ENCODE measurements at places on chromosomes 16 and 17.

GRCh38 chr16:85767531-85767930 is 16.6 kb upstream of the C16orf74 start:
- peak; percentile 89 for DNase-seq

DNA sequence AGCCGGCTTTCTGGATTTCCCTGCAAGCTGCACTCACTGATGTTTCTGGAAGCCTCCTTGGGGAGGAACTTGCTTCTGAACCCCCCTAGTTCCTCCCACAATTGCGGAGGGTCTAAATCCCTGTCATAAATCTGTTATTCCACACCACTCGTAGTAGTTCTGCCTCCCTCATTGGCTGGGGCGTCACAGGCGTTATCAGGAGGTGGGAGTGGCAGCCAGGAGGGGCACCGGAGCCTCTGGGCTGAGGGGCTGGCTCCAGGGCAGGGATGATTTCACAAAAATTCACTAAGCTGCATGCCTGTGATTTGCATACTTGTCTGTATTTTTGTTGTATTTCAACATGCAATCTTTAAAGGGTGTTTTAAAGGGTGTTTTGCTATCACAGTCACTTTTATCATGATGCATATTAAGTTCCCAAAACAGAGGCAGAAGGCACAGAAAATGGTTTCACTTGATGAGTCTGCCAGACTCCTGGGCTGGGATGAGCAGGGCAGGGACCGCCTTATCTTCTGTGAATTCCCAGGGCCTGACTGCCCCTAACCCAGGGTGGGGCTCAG is 176.2 kb upstream of the FOXF1 start:
- no peak for DNase-seq

- peak; percentile 47 for DNase-seq
These were observed 18.7 kb upstream of the BEAN1 start for GRCh38 chr16:66408163-66409048.

- DNase-seq = no peak
These were observed 81.3 kb downstream of the RPGRIP1L start for GRCh38 chr16:53622315-53622714.

- DNase-seq = no peak
These were observed 3.5 kb downstream of the ACBD4 start for GRCh38 chr17:45138911-45139532.

DNA sequence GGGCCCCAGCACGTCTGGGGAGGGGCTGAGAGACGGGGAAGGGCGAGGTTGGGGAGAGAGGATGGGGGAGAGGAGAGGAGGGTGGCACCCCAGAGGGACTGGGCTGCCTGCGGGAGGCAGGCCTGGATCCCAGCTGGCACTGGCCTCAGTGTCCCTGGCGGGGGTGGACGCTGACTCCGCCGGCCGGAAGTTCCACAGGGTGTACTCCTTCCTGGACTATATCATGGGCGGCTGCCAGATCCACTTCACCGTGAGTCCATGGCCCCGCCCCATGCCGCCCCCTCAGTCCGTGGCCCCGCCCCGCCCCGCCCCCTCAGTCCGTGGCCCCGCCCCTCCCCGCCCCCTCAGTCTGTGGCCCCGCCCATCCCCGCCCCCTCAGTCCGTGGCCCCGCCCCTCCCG is 11.3 kb downstream of the CPNE7 start:
- DNase-seq = no peak

GRCh38 chr17:58193641-58194255 is 1.2 kb downstream of the EPX start:
- DNase-seq = no peak

- DNase-seq = no peak
These were observed 71.9 kb downstream of the SDR42E1 start for GRCh38 chr16:81939164-81940056.

DNA sequence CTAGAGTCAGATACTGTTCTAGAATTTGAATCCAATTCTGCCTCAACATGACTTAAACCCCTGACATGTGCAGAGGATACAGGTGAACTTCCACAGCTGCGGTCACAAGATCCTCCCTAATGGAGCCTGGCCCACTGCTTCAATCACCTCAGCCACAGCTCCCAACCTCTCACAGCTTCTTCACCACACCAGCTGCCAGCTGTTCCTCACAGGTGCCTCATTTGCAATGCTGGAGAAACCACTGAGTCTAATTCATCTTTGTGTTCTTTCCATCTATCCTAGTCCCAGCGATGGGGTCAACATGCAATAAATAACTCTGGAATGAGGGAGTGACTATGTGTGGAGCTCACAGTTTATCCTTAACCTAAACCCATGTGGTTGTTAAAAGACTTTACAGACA is 72.0 kb upstream of the MAF start:
- no peak for DNase-seq

GRCh38 chr17:45910667-45911066 is 16.3 kb downstream of the MAPT start:
- DNase-seq = no peak

DNA sequence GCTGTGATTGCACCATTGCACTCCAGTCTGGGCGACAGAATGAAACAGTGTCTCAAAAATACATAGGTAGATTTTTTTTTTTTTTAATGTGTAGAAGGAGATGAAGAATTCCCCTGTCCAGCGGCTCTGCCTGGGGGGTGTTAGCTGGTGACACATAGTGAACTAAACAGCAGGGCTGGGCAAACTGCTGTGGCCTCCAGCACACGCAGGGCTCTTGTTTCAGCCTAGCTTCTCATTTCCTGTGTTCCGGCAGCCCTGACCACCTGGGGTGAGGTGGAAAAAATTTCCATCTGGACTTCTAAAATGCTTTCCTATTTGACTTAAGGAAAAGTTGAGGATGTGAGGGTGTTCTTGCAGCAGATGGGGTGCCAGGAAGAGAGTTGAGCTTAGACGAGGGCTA is 33.3 kb upstream of the RGS9 start:
- DNase-seq = no peak

GRCh38 chr17:62653826-62654761 is 26.6 kb downstream of the MRC2 start:
- no peak for DNase-seq

- no peak for DNase-seq
These were observed 44.7 kb downstream of the ABCC1 start for GRCh38 chr16:15993946-15994665.

DNA sequence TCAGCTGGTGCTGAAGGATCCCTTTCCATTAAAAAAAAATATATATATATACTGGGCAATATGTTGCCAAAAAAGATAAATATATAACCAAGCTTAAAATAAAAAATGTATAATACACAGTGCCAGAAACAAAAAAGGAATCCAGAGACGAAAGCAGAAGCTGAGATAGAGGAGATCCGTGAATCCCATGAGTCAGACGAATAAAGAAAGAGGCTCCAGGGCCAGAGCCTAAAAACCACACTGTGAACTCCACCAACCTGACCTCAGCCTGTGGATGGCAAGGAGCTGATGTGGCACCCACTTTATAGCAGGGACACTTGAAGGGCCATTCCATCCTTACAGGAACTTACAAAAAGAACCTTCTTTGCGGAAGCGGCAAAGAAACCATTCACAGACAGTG is 34.8 kb downstream of the PITPNM3 start:
- no peak for DNase-seq

- no peak for DNase-seq
These were observed 82.3 kb upstream of the DOC2B start for GRCh38 chr17:263773-264172.

DNA sequence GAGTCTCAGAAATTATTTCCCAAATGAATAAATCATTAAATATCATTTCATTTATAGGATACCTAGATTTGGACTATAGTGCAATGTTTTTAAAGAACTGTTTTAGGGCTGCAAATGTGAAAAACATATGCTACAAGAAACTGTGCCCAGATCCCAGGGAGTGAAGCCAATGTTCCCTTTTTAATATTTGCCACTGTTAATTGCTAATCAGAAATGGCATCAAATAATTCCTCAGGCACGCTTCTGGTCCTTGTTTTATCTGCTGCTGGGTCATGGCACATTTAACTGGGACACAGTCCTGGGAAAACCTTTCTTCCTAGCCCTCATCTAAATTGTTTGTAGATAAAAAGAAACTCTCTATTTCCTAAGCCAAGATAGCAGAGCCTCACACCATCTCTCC is 79.3 kb upstream of the CNTNAP4 start:
- no peak for DNase-seq

- no peak for DNase-seq
These were observed 2.8 kb downstream of the SOCS7 start for GRCh38 chr17:38354466-38354865.

DNA sequence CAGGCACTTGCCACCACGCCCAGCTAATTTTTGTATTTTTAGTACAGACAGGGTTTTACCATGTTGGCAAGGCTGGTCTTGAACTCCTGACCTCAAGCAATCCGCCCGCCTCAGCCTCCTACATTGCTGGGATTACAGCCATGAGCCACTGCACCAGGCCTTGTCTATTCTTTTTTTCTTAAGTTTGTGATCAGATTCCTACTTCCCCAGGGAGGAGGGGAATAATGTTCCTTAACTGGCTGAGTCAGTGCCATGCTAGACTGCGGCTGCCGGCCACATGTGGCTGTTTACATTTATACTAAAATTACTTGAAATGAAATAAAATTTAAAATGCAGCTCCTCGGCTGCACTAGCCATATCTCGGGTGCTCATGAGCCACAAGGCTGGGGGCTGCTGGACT is 27.8 kb upstream of the USP36 start:
- DNase-seq = peak; percentile 78

- no peak for DNase-seq
These were observed 171.6 kb upstream of the TNRC6C start for GRCh38 chr17:77786740-77787505.

DNA sequence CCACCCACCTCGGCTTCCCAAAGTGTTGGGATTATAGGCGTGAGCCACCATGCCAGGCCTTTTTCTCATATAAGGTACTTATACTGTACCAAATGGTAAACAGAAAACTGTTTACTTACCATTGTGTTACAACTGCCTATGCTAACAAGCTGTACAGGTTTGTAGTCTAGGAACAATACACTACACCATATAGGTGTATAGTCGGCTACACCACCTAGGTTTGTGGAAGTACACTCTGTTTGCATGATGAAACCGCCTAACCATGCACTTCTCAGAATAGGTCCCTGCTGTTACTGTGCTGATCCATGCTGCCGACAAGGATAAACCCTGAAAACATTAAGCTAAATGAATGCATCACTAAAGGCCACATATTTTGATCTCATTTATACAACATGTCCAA is 18.9 kb downstream of the DNAJA2 start:
- no peak for DNase-seq

GRCh38 chr17:56593646-56594319 is at the start of gene NOG:
TSS of gene NOG (plus strand) at chr17:56593699. CDS start at chr17:56594224, 525 bp downstream.
- peak; percentile 79 for DNase-seq

GRCh38 chr17:7676533-7676932 is 10.8 kb downstream of the TP53 start:
- DNase-seq = no peak

GRCh38 chr17:75182319-75182568 is 515 bp downstream of the SUMO2 start:
- DNase-seq = no peak

GRCh38 chr16:81581107-81581506 is 136.5 kb downstream of the CMIP start:
- no peak for DNase-seq

- no peak for DNase-seq
These were observed 358.1 kb downstream of the ZFHX3 start for GRCh38 chr16:72689851-72690250.

- DNase-seq = peak; percentile 70
These were observed 67.7 kb downstream of the GAS7 start for GRCh38 chr17:10130677-10131076.

- no peak for DNase-seq
These were observed 23.9 kb upstream of the LRRC75A start for GRCh38 chr17:16515933-16516332.

- no peak for DNase-seq
These were observed 1.1 kb upstream of the PRPSAP1 start for GRCh38 chr17:76354747-76355310.

DNA sequence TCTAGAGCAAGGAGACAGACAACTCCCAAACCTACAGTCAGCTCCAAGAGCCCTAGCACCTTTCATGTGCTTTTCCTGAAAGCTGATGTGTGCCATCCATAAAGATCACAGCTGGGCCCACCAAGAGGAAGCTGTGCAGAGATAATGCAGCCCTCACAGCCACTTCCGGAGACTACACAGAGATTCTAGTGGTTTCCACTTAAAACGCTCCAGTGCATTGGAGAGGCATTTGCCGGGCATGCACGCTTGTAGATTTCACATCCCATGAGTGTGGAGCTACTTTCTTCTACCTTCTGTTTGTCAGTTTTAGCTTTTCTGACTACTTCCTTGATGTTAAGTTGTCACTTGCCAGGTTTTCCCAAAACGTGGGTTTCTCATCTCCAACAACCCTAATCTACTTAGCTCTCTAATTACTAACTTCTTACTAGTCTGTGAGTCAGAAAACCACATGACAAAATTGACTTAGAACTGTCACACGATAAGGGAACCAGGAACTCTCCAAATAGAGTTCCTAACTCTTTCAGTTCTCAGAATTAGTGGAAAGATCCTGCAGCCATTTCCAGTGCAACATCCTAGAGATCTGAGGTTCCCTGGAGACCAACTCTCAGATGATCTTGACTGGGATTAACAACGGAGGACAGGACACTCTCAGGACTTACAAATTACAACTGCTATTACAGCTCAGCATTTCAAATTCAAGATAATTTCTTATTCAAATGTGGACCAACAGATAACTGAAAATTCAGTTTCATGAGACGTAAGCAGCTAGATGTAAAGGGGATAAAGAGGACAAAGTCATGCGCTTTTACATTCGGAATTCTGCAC is 28.6 kb downstream of the PMP22 start:
- peak; percentile 29 for DNase-seq

GRCh38 chr17:37829592-37830123 is 84.8 kb upstream of the HNF1B start:
- no peak for DNase-seq

DNA sequence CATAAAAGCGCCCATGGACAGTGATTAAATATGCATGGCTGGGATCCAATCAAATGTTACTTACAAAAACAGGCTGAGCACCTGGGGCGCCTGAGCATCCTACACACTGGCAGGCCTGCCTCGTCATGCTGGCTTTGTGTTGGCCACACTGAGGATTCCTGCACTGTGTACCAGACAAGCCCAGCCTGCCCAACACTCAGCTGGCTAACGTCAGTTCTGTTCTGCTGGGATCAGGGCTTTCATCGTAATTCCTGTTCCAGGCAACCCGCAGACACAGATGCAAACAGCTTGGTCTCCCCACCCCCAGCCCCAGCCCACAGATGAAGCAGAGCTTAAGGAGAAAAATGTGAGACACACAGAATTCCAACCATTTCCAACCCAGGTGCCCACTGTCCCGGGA is 30.7 kb downstream of the PIMREG start:
- DNase-seq = peak; percentile 18
